ENCODE measurements at places on chromosomes 5 and 9. TPM values are rescaled to one million over a fixed set of nuclear protein-coding genes. Genes with fewer than 3 reads are reported as not detected.

The IGFBPL1 gene
- total RNA-seq, result not detected

The SETD9 gene
- 17.6 TPM for total RNA-seq

The MVB12B gene
- total RNA-seq, result 3.8 TPM

The MEIKIN gene
- total RNA-seq, result not detected

The SMIM3 gene
- 49.2 TPM for total RNA-seq

The PSMB7 gene
- 149 TPM for total RNA-seq

The RANBP17 gene
- total RNA-seq, result 0.83 TPM

The WWC1 gene
- 2.3 TPM for total RNA-seq
